ENCODE measurements at places on chromosomes 7 and 10.

DNA sequence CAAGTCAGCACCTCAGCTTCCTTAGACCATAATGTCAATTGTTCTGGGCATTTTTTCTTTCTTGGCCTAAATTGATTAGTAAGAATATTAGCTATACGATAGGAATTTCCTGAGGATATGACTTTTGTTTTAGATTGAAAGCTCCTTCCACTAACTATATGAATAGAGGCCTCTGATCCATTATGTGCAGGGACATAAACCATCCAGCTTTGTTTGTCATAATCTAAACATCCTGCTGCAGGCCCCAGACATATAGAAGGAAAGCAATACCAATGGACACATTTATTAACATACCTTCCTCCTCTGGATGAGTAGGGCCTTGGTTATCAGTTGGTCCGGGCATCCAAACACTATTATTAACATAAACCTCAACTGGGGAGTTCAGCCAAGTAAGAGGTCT lies 4.3 kb upstream of the GIMAP4 start:
- H3K27ac ChIP-seq = no peak overlapping the region
- H3K4me1 ChIP-seq = no peaks in the 10 kb centered on the region
- no peak overlapping the region for H3K4me3 ChIP-seq
- H3K27me3 ChIP-seq = no peaks in the 10 kb centered on the region
- no peaks in the 10 kb centered on the region for H3K36me3 ChIP-seq

GRCh38 chr7:155215576-155216325 lies 81.9 kb upstream of the INSIG1 start:
- DNase-seq = no peak
- H3K27me3 ChIP-seq = peaks cover 2% of the 10 kb centered on the region
- no peak overlapping the region for H3K27ac ChIP-seq

- peak overlapping the region; percentile 17 for H3K27ac ChIP-seq
- peaks cover 15% of the 10 kb centered on the region for H3K36me3 ChIP-seq
- DNase-seq = peak; percentile 66
- no peaks in the 10 kb centered on the region for H3K27me3 ChIP-seq
- H3K4me1 ChIP-seq = peaks cover 24% of the 10 kb centered on the region
These were observed 83.3 kb downstream of the ORC5 start for GRCh38 chr7:104124469-104124868.

DNA sequence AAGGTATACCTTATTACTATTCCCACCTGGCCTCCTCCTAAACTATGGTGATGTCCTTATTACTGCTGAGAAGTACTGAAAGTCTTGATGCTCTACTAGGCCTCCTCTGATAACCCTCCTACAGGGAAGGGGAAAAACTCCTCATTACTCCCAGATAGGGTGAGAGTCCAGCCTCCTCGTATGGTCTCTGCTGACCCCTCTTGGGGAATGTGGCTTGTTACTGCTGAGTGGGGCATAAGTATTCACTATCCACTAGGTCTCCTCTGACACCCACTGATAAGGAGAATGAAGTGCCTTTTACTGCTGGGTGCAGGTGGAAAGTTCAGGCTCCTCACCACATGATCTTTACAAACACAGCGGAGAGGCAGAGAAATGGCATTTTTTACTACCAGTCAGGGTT lies 222.9 kb downstream of the CHRM2 start:
- DNase-seq = no peak
- peaks cover 13% of the 10 kb centered on the region for H3K36me3 ChIP-seq
- H3K27ac ChIP-seq = no peak overlapping the region
- H3K4me3 ChIP-seq = no peak overlapping the region

GRCh38 chr7:17307000-17307399 lies 8.5 kb downstream of the AHR start:
- no peak overlapping the region for H3K4me3 ChIP-seq
- H3K27me3 ChIP-seq = no peaks in the 10 kb centered on the region
- DNase-seq = no peak
- peaks cover 5% of the 10 kb centered on the region for H3K36me3 ChIP-seq
- H3K27ac ChIP-seq = no peak overlapping the region

DNA sequence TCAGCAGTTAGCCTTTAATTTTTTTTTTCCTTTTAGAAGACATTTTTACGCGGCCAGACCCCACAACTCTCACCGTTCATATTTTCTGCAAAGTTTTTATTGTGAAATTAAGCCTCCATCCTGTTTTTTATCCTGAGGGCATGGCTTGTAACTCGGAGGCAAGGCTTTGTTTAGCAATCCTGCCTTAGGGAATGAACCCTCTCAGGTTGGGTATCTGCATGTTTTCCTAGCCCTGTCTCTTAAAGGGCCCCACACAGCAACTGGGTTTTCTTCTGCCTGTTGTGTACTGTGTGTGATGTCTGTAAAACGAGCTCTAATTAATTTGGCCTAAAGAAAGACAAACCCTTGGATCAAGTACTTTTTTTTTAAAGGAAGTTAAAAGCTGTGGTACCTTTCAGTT lies 130.2 kb upstream of the COBL start:
- no peak overlapping the region for H3K27ac ChIP-seq
- no peak for DNase-seq
- no peaks in the 10 kb centered on the region for H3K36me3 ChIP-seq
- no peaks in the 10 kb centered on the region for H3K4me1 ChIP-seq
